ENCODE measurements at places on chromosomes 5 and 9.

GRCh38 chr5:106780355-106780754 lies 890.4 kb downstream of the EFNA5 start:
- no peak for DNase-seq

- DNase-seq: no peak
These were observed 190.3 kb upstream of the PTGER4 start for GRCh38 chr5:40489421-40489820.

DNA sequence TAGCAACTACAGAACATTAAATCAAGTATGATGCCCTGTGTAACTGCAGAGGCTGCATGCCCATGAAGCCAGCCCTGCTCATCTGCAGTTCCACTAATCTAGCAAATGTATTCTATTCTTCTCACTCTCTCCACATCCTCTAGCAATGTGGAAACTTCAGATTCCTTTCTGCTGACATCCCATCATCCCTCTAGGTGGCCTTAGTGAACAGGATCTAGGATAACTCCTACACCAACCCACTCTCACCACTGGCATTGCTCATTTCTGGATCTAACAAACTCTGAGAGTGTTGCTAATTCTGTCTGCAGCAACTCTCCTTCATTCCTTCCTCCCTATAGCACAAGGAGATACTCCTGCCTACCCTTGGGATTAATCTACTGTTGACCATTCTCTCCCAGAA lies 80.8 kb downstream of the FAM81B start:
- no peak for DNase-seq

- DNase-seq: no peak
These were observed 219.8 kb downstream of the ACTL7B start for GRCh38 chr9:108636013-108636412.

DNA sequence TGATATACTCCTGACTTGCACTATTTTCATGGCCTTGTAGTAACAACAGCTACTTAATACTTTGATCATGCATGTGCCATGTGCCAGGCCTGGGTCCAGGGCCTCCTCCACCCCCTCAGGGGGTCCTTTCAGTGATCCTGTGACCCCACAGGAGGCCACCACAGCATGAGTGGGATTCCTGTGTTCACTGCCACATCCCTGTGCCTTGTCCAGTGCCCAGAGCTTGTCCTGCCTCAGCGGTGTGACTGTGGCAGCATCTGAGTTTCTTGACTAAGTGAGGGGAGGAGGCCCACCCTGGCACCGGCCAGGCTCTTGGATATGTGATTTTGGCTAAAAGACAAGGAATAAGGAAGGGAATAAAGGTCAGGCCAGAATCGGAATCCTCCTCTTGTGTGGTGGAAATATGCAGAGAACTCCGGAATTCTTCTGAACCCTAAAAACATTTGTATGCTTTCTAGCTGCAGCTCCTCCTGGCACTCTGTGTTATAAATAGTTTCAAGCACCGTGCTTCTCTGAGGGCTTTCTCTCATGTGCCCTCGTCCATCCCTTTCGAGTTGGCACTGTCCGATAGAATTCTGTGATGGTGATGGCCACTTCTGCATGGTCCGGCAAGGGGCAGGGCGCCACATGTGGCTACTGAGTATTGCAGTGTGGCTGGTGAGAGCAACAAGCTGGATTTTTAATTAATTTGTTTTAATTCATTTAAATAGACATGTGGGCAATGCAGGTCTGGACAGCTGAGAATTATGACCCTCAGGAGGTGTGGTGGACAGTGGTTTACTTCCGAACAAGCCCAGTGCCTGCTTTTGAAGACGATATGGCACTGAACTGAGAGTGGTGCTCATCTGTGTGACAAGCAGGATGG lies 31.8 kb downstream of the TENT4A start:
- no peak for DNase-seq

DNA sequence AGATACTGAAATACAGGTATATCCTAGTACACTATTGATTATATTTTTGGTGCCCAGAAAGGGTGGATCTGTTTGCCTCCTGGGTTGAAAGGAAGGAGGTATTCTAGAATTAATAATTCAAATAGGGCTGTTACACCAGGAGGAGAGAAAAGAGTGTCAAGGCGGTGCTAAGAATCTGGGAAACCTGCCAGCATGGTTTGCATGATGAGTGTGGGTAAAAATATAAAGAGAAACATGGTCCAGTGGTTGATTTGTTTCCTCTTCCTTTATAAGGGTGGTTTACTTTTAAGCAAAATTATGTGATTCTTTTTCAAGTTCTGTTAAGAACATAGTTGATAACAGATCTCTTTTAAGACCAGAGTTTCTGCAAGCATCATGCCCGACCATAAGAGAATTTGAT lies 69.4 kb upstream of the NFIB start:
- DNase-seq: no peak

DNA sequence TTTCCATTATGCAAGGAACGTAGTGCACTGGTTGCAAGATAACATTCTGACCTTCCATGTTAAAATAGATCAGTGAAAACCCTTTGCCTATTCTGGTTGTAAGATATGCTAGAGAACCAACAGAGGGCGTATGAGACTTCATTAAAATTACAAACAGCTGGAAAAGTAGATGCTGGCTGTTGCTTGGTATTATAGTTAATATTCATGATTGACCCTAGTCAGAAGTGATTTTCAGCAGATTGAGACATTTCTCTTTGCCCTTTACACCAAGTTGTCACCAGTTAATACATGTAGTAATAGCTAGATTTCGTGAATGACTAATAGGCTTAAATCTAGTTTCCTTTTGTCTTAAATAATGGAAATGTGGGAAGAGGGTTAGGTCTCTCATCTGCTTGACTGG lies 13.8 kb upstream of the FGF18 start:
- no peak for DNase-seq

DNA sequence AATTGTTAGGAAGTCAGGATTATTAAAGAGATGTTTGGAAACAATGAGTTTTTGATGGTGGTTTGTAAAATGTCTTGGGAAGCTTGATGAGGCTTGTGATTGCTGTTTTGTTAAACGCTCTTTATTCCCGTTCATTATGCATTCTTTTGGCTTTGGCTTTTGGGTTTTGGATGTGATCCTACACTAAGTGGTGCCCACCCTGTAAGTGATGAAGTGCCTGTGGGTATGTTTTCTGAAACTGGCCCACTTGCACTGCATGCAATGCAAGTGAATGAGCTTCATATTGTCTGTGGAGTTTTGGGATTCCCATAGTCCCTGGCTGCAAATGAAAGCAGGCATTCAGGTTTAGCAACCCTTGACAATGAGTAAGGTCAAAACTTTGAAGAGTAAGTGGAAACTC lies 1035.5 kb upstream of the WWC1 start:
- no peak for DNase-seq

GRCh38 chr9:15101095-15101494 lies 190.9 kb upstream of the FREM1 start:
- no peak for DNase-seq
